Putamen (tissue), 1 donor: ENCODE measurements at places on chromosomes 16 and 17.

- no peak for DNase-seq
These were observed 75.8 kb downstream of the WSCD1 start for GRCh38 chr17:6145946-6146345.

- DNase-seq: no peak
These were observed 76.9 kb downstream of the WSCD1 start for GRCh38 chr17:6147042-6147441.

DNA sequence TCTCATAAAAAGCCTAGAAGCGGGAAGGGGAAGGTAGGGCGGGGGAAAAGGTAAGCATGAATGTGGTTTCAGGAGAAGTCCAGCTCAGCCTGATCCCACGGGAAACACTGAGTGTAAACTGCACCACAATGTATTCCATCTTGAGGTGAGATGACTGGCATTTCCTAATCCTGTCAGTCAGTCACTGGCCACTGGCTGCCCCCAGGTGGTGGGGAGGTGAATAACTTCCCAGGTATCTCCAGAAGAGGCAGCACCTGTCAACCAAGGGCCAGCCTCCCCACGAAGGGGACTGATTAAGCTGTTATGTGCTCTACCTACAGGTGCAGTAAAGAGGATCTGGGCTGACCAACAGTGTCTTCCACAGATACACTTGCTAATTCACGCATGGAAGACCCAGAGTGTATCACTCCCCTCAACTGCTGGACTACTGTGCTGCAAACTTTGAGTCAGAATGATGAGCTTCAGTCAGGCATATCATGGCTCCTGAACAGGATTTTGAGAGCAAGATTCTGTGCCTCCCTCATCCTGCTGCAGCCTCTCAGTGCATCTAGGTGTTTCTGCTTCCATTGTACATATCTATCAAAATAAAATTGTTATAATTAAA is 108.5 kb upstream of the CCL2 start:
- DNase-seq: no peak

DNA sequence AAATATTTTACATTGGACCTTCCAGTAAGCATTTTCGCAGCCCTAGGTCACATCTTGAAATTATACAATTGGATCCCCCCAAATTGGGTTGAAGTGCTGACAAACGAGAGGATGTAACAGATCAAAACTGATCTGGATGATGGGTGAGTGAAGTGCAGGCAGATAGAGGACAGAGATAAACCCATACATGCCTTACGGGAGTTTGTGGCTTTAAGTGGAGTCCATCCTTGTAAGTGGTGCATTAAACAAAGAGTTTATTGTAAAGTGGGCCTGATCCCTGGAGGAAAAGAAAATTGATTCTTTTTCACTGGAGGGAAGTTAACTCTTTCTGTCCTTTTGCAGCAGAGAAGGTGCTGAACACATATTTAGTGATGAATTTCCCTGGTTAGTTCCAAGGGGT is 39.0 kb upstream of the KCNJ2 start:
- no peak for DNase-seq

- DNase-seq: no peak
These were observed 173.3 kb upstream of the CACNG5 start for GRCh38 chr17:66661411-66662256.

DNA sequence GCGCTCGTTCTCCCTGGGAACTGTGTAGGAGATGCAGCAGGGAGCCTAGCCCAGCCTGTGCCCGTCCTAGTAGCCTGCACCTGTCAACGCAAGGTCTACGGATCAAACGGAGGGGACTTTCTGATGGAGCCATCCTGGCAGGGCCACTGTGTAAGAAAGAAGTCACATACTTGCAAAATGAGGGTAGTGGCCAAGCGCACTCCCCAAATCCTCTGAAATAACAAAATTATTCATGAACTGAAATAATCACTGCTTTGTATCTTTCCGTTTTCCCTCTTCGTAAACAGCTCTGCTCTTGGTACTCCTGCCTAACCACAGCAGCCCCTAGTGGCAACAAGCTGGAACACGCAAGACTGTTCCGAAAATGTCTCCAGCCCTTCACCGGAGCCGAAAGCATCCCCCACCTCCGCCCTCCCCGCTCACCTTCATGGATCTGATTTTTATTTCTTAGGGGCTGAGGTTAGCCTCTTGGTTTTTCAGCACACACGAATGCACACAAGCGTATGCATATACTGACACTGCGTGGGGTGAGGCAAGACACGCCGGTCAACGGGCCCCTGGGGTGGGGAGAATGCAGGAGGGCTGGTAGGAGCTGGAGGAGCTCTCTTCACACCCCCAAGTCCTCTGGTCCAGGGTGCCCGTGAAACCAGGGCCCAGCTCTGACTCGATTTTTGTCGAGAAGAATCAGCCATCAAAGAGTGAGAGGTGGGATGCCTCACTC is 100.8 kb downstream of the ABCC12 start:
- DNase-seq: peak; percentile 74

- DNase-seq: no peak
These were observed 191.1 kb upstream of the CIBAR2 start for GRCh38 chr16:85303354-85303883.

DNA sequence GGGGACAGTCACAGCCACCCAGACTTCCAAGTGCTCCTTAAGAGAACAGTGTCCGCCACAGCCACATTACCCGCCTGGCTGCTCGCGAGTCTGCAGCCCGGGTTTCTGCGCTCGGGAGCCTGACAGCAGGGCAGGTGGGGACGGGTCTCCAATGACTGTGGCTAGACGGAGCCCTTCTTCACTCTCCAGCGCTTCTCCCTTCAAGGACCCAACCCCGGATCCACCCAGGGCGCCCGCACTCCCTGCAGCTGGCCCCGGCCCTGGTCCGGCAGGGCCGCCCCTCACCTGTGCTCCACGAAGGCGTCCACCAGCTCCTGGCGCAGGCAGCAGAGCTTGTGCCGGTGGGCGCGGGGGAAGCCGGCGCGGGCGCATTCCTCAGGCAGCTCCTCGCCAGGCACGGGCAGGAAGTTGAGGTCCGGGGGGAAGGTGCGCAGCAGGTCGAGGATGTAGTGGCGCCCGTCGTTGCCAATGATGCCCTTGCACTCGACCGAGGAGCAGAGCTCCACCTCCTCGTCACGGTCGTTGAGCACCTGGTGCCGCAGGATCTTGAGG is 13.9 kb downstream of the CLUH start:
- no peak for DNase-seq

DNA sequence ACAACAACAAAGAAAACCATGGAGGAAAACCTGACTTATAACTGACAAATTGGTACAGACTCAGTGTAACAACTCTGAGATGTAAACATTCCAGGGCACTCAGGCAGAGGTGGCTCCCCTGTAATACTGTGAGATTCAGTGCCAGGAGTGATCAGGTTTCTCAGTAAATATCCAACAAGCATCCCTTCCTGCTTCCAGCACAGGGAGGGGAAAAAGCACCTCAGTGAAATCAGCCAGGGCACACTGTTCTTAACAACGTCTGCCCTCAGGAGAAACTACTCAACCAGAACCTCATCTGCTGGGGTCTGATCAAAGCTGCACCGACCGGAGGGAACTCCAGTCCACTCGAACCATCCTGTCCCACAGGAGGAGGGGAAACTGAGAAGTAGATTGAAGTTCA is 52.3 kb downstream of the AMFR start:
- DNase-seq: no peak

DNA sequence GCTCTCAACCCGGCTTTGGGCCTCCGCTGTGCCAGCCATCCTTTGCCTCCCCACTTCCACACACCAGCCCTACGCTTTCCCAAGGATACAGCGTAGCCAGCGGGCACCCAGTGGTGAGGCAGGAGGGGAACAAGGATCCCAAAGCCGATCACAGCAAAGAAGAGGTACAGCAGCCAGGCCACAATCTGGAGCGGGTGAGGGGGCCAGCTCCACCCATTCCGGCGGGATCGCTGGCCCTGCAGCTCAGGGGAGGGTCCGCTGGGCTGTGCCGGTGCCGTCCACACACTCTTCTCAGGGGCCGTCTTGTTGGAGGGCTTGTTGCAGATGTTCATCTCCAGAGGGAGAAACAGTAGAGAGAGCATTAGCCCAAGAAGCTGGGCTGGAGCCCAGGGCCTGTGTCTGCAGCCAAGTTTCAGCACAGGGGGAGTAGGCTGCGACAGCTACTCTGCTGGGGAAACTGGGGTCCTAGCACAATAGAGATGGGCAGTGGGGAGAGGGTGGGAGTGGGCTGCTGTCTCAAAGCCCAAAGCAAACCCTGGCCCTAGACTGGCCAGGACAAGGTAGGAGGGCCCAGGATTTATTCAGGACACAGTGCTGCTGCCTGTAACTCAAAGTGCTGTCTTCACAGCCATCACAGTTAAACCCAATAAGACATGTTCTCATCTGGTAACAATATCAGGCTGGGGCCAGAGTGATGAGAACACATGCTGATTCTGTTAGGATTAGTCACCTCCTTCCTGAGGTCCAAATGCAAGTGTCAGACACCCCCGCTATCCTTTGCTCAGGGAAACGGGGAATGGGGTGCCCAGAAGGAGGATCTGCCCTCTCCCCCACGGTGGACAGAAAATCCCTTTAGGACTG is 9.9 kb downstream of the ZDHHC1 start:
- DNase-seq: no peak

GRCh38 chr16:62620275-62620674 is 584.0 kb upstream of the CDH8 start:
- no peak for DNase-seq

GRCh38 chr17:60079401-60080243 is 901 bp upstream of the HEATR6 start:
- DNase-seq: no peak

DNA sequence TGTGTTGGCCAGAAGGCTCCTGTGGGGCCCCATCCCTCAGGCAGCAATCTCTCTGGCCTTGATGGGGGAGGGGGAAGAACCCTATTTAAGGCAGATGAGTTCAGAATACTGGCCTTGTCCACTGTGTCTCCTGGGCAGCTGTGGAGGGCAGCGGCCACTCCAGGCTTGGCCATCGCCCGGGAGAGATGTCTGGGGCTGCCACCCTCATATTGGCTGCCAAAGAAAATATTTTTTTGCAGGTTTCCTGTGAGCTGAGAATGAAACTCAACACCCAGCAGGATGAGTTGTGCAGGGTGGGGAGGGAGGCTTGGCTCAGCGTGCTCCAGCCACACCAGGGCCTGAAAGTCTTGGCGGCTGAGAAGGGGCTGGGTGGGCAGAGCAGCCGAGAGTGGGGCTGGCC is 14.4 kb upstream of the TIMP2 start:
- DNase-seq: no peak

GRCh38 chr17:82097184-82097918 is 685 bp downstream of the FASN start:
- no peak for DNase-seq

DNA sequence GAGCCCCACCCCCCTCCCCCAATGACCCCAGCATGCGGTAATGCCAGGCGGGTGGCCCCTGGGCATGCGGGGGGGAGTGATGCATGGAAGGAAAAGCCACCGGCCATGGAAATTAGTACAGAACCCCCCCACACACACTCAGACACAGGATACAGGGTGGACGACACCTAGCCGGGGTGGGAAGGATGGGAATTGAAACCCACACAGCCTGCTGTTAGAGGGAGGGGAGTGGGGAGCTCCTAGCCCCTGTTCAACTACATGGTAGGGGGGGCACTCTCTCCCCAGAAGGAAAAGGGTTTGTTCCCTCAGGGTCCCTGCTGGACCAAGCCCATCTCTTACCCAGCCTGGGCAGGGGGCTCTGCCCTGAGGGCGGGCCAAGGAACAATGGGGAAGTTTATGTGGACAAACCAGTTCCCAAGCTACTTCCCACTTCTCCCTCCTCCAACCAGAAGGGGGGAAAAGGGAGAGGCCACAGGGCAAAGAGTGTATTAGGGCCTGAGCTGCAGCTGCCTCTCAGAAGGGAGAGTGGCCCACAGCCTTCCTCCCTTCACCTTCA is 5.2 kb downstream of the TMUB2 start:
- DNase-seq: no peak

- no peak for DNase-seq
These were observed 4.6 kb upstream of the MFSD6L start for GRCh38 chr17:8803531-8804420.

DNA sequence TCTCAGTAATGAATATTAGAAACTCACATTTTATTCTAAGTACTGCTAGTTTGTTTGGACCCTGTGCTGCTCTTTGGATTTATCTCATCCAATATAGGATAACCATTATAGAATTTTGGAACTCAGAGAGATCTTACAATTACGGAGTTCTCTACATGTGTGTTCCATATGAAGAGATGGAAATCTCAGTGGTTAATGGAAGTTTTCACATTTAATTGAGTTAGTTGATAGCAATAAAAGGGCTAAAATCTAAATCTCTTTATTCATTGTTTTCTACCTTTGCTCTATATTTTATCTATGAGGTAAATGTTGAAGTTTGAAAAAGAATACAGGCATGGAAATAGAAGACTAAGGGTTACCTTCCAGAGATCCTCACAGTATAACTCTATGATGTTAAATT is 558.0 kb upstream of the KIF2B start:
- DNase-seq: no peak

DNA sequence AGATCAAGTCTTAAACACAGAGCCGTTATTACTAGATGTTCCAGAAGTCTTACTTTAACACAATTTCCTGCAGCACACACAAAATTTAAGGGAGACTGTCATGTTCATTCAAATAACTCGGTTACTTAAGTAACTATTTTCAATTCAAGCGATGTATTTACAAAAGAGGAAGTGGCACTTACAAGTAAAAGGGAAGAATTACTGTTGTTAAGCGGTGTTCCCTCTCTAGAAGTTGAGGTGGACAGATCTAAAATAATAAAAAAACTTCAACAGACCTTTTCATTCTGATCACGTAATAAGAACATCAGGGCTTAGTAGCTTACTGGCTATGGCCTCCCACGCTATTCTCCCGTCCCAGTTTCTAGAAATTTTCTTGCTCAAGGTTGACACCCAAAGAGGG is 26.2 kb upstream of the TXNDC11 start:
- no peak for DNase-seq

DNA sequence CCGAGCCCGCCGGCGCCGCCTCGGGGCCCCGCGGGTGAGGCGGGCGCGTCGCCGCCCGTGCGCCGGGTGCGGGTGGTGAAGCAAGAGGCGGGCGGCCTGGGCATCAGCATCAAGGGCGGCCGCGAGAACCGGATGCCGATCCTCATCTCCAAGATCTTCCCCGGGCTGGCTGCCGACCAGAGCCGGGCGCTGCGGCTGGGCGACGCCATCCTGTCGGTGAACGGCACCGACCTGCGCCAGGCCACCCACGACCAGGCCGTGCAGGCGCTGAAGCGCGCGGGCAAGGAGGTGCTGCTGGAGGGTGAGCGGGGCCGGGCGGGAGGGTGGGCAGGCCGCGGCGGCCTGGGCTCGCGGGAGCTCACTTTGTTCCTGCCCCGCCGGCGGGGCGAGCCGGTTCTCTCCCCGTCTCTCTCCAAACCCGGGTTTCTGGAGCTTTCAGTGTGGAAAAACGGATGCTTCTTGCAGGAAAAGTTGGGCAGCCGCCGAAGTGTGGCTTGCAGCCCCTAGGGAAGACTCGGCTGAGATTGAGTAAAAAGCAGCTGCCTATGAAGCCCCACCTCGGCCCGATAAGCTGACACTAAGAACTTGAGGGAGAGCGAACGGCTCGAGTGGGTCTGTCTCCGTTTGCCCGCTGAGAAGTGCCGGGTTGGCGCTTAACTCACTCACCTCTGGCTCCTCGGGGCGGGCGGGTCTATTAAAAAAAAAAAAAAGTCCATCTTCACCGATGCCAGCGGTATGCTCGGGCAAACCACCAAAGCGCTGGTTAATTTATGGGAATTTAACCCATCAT is 677 bp downstream of the SNTB2 start:
- peak; percentile 32 for DNase-seq
